C1 segment of cervical spinal cord (tissue), 14 donors: ENCODE measurements at places on chromosomes 3 and 15.

DNA sequence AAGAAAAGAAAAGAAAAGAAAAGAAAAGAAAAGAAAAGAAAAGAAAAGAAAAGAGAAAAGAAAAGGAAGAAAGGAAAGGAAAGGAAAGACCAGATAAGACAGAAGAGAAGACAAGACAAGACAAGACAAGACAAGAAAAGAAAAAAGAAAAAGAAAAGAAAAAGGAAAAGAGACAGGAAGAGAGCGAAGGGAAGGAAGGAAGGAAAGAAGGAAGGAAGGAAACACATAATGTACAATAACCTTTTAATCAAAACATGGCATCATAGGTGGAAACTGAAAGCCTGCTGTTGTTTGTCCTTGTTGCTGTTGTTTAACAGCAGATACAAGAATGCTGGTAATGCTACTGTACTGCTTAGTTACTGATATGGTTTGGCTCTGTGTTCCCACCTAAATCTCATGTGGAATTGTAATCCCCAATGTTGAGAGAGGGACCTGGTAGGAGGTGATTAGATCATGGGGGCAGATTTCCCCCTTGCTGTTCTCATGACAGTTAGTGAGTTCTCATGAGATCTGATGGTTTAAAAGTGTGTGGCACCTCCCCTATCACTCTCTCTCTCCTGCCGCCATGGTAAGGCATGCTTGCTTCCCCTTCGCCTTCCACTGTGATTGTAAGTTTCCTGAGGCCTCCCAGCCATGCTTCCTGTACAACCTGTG is 67.3 kb downstream of the MCF2L2 start:
- DNase-seq, result no peak

DNA sequence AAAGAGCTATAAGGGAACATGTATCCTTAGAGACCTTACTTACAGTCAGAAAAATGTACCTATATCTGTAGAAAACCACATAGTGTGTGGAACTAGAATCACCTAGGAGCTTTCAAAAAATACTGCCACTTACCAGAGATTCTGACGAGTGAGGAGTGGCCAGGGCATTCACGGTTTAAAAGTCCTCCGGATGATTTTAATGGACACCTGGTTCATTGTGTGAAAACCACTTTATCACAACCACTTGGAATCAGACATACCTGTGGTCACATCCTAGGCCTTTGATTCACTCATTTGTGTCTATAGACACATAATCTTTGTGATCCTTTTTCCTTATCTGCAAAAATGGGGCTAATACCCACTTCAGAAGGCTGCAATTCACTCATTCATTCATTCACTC is 159.8 kb downstream of the MBNL1 start:
- DNase-seq, result no peak

GRCh38 chr15:76983590-76984375 is 11.1 kb upstream of the PSTPIP1 start:
- DNase-seq, result no peak

GRCh38 chr3:24578951-24579421 is 84.3 kb upstream of the THRB start:
- DNase-seq, result no peak

GRCh38 chr3:38141173-38141951 is 2.9 kb downstream of the MYD88 start:
- no peak for DNase-seq
